ENCODE measurements at places on chromosomes 16 and 17.

GRCh38 chr17:57004944-57005579 is 27.1 kb downstream of the SCPEP1 start:
- no peak for DNase-seq

GRCh38 chr16:35140293-35140986 is 1681.0 kb downstream of the TP53TG3F start:
- DNase-seq, result no peak

GRCh38 chr17:29143894-29144293 is 36.3 kb downstream of the MYO18A start:
- DNase-seq, result no peak

GRCh38 chr17:57995076-57995956 is 7.3 kb upstream of the VEZF1 start:
- DNase-seq, result peak; percentile 37

DNA sequence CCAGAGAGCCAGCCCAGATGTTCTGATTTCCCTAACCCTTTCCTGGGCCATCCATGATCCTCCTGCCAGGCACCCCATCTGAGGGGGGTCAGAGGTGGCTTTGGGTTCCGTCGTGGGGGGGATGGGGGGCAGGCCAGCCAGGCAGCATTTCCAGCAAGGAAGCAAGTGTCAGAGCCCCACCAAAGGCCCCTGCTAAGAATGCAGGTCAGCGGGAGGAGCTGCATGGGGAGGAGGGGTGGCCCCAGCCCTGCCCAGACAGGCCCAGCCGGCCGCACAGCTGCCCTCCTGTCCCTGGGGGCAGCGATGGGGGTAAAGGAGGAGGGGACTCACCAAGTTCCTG is 2.3 kb upstream of the SCRN2 start:
- no peak for DNase-seq
